ENCODE measurements at places on chromosomes 7 and 10. TPM values are rescaled to one million over a fixed set of nuclear protein-coding genes. Genes with fewer than 3 reads are reported as not detected.

The TCAF2 gene
- total RNA-seq, result 0.11 TPM

The ANKRD7 gene
- 1.7 TPM for total RNA-seq

The KCNK18 gene
- not detected for total RNA-seq

DNA sequence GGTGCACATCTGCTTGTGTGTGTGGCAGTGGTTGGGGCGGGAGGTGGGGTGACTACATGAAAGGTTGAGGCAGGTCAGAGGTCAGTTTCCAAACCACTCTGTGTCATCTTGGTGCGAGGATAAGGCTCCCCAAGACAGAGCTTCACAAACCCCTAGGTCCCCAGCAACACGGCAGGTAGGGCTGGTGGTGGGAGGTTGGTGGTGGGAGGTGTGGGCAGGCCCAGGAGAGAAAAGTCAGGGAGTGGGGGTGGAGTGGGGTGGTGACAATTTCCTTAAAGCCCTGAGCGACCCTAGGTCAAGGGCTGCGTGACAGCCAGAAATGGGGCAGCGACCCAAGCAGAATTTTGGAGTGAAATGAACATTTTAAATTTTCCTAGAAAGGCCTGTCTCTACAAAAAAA is 1.6 kb upstream of the STRA8 start:
- no peak for DNase-seq

GRCh38 chr10:63145782-63146181 is 12.7 kb downstream of the NRBF2 start:
- peak; percentile 44 for DNase-seq

- no peak for DNase-seq
Measured at GRCh38 chr10:93815304-93816096, 57.8 kb downstream of the LGI1 start.

All from Karpas-422 (cell line).